ENCODE measurements at places on chromosomes 5 and 9.

GRCh38 chr9:11269036-11269435 is 656.2 kb upstream of the PTPRD start:
- DNase-seq, result no peak

- no peak for DNase-seq
Measured at GRCh38 chr9:26786564-26786963, 106.0 kb downstream of the CAAP1 start.

GRCh38 chr5:130068988-130069387 is 164.7 kb downstream of the CHSY3 start:
- no peak for DNase-seq

DNA sequence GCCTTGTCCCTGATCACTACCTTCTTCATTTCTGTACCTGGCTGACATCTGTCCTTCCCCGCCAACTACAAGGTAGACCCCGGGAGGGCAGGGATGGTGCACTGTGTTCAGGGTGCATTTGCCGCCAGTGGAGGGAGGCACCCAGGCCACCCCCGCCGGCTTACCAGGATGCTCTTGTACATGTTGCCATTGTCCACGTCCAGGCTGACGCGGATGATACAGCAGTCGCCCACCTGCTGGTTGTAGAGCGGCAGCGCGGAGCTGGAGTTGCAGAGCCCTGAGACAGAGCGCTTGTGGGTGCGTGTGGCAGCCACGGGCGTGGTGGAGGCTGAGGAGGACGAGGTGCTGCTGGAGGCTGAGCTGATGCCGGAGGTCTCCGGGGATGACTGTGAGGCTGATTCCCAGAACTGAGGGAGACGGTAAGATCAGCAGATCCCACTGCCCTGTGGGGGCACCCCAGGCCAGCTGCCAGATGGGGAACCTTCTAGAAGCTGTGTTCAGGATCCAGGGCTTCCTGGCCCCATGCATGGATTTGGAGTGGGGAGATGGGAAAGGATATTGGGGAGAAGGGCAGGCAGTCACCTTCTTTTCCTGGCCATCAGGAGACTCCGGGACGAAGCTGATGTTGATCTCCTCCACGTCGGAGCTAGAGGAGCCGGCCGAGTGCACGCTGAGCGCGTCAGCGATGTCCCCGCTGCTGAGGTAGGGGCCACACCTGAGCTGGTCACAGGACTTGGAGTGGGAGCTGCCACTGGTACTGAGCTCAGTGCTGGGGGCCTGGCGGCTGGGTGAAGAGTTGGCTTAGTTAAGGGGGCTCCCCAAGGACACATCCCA is 19.5 kb downstream of the RALGDS start:
- DNase-seq, result no peak

DNA sequence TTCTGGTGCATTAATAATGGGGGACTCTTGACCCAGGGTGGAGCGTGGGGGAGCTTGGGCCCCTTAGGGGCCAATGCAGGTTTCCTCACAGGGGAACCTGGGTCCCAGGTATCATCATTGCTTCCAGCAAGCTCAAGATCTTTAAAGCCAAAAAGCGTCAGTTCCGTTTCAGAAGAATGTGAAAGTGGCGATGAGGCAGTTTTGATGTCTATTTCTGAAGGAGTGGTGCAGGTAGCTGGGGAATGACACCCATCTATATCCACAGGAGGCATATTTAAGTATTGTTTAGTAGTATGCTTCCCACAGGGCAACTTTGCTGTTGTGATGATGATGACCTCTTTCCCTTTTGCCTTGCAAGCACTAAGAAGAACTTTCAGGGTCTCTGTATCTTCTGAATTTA is 10.8 kb downstream of the ANKRD34B start:
- DNase-seq, result no peak

GRCh38 chr9:16752601-16753000 is 117.9 kb downstream of the BNC2 start:
- no peak for DNase-seq

GRCh38 chr5:17727098-17727497 is 92.8 kb downstream of the TAF11L14 start:
- DNase-seq, result no peak

DNA sequence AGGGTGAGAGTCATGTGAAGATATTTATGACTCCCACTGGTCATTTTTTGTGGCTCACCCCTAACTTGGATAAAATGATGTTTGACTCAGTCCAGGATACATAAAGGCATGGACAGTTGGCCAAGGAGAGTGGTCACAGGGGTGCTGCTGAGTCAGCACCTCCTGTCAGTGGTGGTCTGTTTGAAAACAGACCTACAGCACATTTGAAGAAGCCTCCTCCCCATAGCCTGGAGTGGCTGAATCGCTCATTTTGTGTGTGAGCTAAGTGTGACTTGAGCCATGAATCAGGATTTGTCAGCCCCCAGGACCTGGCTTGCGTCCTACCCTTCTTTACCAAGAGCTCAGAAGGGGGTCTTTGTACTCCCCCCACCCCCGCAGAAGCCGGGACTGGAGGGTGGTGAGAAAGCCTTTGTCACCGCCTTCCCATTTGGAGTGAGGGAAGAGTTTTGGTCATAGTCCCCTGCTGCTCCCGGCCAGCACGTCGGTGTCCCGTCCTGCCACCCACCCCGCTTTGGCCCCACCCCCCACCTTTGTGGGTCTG is 35.6 kb downstream of the TRIO start:
- DNase-seq, result no peak

GRCh38 chr5:62314213-62314830 is 8.3 kb downstream of the KIF2A start:
- no peak for DNase-seq

All from D721Med (cell line).